ENCODE measurements at places on chromosomes 13 and 19.

DNA sequence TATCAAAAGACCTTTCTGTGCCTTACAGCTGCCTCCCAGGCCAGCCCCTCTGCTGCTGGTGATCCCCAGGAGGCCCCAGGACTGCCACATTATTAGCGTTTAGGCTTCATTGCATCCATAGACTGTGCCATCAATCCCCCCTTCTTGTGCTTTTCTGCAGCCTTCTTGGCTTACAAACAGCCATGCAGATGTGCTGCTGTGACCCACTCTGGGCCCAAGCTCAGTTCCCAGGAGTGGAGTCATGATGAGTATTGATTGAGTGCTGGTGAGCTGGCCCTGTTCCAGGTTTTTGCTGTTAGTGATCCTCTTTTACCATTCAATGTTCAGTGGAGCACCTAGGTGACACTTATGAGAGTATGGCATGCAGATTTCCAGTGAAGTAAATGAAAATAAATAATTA is 59.9 kb upstream of the SLAIN1 start:
- DNase-seq: no peak

- no peak for DNase-seq
These were observed 4.9 kb upstream of the STARD13 start for GRCh38 chr13:33290421-33290965.

- no peak for DNase-seq
These were observed 12.4 kb downstream of the PRR36 start for GRCh38 chr19:7861619-7862412.

DNA sequence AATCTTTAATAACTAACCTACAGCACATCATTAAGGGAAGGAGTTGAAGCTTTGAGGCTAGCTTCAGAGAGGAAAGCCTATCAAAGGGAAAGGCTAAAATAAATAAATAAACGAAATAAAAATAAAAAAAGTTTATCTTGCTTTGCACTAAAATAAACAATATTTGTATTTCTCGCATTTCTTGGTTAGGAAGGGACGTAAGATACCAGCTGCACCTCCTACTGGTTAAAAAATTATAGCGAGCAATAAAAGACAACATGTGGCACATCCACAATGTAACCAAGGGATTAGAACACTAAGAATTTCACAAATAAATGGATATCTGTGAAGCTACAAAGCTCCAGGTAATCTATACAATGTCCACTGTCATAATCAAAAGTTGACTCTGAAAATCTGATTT is 194.5 kb downstream of the DACH1 start:
- DNase-seq: no peak

GRCh38 chr19:42151782-42152684 is 19.8 kb upstream of the POU2F2 start:
- DNase-seq: no peak

- DNase-seq: no peak
These were observed 555.2 kb upstream of the MIR17HG start for GRCh38 chr13:90792335-90792734.

DNA sequence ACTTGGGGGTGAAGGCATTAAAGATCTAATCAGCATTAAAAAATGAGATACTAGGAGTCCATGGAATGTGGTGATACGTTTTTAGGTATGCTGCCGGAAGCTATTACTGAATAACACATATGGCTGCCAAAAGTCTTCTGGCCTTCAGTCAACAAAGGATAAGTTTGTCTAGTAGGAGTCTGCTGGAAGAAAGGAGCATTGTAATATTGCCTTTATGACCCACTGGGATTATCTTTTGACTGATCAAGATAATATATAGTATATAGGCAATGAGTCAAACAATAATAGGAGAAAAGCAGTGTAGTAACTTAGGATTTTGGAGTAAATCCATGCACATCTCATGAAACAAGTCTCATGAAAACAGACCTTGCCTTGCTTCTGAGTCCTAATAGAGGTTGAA is 295.4 kb downstream of the SLITRK6 start:
- DNase-seq: no peak

DNA sequence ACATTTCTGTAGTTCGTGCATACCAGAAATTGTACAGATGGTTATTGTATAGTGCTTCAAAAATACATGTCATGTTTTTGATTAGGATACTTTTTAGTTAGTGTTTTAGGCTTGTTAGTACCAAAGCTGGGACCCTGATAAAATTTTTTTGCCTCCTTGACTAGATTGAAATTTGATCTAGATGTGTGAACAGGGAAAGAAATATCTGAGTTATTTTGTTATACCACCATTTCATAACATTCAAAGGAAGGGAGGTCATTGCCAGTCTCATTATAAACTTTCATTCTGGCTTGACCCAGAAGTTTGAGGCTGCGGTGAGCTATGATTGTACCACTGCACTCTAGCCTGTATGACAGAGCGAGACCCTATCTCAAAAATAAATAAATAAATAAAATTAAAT is 9.0 kb downstream of the LMO7 start:
- DNase-seq: no peak

DNA sequence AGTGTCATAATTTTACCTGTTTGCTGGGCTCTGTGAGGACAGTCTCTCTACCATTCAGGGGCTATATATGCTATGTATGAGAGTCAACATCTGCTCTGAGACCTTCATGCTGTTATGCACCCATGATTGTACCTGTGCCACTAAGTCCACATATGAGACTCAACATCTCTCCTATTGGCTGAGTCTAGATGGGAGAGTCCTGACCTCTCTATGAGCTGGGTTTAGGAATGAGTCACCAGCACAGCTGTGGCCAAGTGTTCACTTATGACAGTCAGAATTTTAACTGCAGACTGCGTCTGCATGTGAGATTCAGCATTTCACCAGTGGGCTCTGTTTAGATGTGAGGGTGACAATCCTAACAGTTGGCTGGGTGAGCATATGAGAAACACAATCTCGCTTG is 49.5 kb downstream of the ZNF729 start:
- DNase-seq: no peak

DNA sequence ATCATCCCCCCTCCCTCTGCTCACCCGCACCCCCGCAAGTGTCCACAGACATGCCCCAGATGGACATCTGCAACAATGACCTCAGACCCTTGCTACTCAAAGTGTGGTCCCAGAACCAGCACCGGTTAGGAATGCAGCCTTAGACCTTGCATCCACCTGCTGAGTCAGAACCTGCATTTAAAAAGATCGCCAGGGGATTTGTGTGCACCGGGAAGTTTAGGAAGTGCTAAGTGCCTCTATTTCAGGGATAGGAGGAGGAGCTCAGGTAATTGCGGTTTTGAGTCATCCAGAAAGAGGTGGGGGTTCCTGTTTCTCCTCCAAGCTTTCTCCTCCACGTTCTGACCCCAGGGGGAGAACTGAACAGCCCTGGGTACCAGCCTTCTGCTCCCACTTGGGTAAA is 46.2 kb downstream of the CACNA1A start:
- DNase-seq: no peak

GRCh38 chr13:89783221-89783755 is 1564.2 kb upstream of the MIR17HG start:
- no peak for DNase-seq

- no peak for DNase-seq
These were observed 727.1 kb upstream of the KLHL1 start for GRCh38 chr13:70835371-70835770.

GRCh38 chr19:38912600-38913514 is 871 bp upstream of the CCER2 start:
- no peak for DNase-seq

DNA sequence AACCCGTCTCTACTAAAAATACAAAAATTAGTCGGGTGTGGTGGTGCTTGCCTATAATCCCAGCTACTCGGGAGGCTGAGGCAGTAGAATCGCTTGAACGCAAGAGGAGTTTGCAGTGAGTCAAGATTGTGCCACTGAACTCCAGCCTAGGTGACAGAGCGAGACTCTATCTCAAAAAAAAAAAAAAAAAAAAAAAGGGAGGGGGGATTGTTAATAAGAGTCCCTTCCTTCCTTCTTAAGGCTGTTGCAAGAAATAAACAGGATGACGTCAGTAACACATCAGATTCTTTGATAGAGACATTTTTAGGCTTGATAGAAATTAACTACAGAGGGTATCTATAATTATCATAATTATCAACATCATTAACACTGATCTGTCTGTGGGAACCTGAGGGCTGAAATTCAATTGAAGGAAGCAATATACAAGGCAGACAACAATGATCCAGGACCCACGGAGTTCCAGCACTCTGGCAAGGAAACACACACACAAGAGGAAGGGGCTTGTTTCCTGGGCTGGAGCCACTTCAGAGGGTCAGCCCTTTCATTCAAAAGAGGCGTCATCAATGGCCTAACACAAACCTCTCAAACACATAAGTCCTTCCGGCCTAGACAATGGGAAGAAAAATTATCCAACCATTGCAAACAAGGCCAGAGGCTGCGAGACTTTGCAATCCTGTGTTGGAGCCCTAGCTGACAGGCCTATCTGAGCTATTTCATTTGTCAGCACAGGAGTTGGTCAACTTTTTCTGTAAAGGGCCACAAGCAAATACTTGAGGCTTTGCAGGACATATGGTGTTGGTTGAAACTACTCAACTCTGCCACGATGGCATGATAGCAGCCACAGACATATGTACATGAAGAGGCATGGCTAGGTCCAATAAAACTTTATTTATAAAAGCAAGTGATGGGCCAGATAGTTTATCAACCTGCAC is 105.2 kb downstream of the INSR start:
- no peak for DNase-seq

GRCh38 chr13:104408733-104409132 is 1342.5 kb upstream of the SLC10A2 start:
- DNase-seq: no peak

Data from brain pericyte (primary cell).